Right ventricle myocardium superior (tissue), 1 donor: ENCODE measurements at places on chromosomes 5 and 9. TPM values are rescaled to one million over a fixed set of nuclear protein-coding genes. Genes with fewer than 3 reads are reported as not detected.
A peak's percentile ranks its signal among the peaks of the same experiment; 100 is the strongest.

DNA sequence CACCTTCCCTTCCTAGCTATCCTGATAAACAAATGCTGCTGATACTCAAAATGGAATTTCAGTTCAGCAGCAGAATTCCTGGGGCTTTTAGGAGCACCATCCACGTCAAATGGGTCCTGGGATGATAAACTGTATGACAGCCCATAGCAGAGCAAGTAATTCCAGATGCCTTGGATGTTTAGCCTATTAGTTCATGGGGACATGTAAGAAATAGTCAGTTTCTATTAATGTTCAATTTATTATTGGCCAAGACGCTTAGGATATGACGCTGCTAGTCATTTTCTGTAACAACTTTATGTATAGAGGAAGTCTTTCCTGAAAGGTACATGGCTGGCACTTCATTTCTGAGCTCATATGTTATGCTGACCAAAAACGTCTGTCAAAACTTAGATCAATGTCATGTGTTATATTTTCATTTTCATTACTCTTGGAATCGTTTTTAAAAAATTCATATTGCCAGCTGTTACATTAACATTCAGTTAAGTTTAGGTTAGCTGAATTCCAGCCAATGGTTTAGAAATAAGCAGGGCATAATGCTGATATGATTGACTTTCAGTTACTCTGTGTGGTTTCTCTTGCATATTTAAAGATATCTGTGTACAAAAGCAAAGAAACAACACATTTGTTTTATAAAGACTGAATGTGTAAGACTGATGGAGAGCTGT is 243.8 kb downstream of the CSNK1G3 start:
- DNase-seq, result no peak

The BTNL3 gene
- total RNA-seq, result not detected

- peak; percentile 33 for DNase-seq
Measured at GRCh38 chr9:133727876-133728441, 10.2 kb downstream of the SARDH start.

The HTR1A gene
- total RNA-seq, result not detected

DNA sequence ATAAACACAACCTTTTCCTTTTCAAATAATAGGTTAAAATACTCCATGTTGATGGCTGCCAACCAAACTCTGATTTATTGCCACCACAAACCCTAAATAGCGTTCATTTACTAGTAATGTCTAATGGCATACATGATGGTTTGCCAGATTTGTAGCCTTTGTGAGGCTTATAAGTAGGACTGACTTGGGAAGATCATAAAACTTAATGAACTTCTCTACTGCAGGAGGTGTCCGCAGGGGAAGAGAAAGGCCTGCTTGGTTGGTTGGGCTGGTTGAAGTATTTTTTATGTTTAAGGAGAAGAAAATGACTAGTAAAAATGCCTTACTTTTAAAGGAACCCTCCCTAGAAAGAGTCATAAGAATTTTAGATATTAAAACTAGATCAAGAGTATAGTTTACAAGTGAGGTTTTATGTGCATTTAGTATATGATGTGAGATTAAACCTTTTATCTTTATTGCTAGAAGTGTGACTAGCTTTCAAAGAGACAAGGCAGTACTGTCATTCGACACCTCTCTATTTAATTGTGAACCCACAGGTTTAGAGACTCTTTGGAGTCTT is 5.0 kb downstream of the PBX3 start:
- DNase-seq, result no peak
